Activated T-helper 17 cell treated with anti-CD3 and anti-CD28 coated beads, Interleukin-2, amount 50 U/mL, for 72 hours (primary cell): ENCODE measurements at places on chromosomes 2 and 18. TPM values are rescaled to one million over a fixed set of nuclear protein-coding genes. Genes with fewer than 3 reads are reported as not detected.

The REG1B gene
- total RNA-seq: not detected

GRCh38 chr2:71610671-71611070 lies 157.3 kb downstream of the DYSF start:
- ATAC-seq: no peak

The ADAM17 gene
- 22.7 TPM for total RNA-seq

DNA sequence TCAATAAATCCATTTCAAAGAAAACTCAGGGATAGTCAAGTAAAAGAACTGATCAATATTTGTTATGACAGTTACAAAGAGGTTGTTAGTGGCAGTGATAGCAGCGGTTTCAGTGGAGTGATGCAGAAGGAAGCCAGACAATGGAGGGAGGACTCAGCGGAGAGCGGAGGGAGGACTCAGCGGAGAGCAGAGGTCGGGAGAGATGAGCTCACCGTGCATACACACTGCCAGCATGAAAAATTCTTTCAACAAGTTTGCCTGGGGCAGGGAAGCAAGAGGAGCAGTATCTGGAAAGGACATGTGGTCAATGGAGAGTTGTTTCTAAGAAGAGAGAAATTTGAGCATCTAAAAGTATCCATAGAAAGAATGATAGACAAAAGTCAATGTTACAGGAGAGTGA lies 60.9 kb upstream of the BCL11A start:
- no peak for ATAC-seq

DNA sequence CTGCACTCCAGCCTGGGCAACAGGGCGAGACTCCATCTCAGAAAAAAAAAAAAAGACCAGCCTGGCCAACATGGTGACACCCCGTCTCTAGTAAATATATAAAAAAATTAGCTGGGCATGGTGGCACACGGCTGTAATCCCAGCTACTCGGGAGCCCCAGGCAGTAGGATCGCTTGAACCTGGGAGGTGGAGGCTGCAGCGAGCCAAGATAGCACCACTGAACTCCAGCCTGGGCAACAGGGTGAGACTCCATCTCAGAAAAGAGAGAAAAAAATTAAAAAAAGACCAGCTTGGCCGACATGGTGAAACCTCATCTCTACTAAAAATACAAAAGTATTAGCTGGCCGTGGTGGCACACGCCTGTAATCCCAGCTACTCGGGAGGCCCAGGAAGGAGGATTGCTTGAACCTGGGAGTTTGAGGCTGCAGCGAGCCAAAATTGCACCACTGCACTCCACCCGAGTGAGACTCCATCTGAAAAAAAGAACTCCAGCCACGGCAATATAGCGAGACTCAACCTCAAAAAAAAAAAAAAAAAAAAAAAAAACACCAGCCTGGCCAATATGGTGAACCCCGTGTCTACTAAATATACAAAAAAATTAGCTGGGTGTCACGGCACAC lies 346.1 kb upstream of the PLGLB2 start:
- ATAC-seq: no peak

GRCh38 chr2:44779793-44780192 lies 161.7 kb upstream of the SIX3 start:
- ATAC-seq: no peak

The MTERF4 gene
- 36.4 TPM for total RNA-seq

DNA sequence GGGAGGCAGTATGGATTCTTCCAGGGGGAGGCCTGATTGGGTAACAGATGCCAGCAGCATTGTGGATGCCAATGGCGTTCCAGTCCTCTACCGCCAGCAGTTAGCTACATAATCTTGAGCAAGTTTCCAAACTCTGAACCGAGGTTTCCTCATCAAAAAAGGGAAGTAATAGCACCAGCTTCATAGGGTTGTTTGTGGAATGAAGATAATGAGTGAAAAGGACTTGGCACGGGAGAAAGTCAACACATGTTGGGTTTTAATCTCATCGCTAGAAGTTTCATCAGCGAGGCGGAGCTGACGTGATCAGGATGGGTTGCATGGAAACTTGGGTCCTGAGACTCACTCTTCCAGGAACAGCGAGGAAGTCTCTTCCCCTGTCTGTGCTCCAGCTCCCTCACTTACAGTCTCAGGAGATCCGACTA lies 266.7 kb downstream of the SH3BP4 start:
- ATAC-seq: no peak

The TP53I3 gene
- 2.7 TPM for total RNA-seq

- ATAC-seq: no peak
Observed at GRCh38 chr2:37919631-37920032, 5.5 kb upstream of the RMDN2 start.

The APOB gene
- total RNA-seq: not detected

GRCh38 chr2:170643346-170643745 lies 71.8 kb upstream of the SP5 start:
- no peak for ATAC-seq

The SERPINB4 gene
- total RNA-seq: not detected

The KYNU gene
- not detected for total RNA-seq

The MGAT4A gene
- 79.7 TPM for total RNA-seq

The ASPRV1 gene
- total RNA-seq: 3.4 TPM

- ATAC-seq: no peak
Observed at GRCh38 chr18:77084688-77085035, 47.9 kb downstream of the MBP start.

DNA sequence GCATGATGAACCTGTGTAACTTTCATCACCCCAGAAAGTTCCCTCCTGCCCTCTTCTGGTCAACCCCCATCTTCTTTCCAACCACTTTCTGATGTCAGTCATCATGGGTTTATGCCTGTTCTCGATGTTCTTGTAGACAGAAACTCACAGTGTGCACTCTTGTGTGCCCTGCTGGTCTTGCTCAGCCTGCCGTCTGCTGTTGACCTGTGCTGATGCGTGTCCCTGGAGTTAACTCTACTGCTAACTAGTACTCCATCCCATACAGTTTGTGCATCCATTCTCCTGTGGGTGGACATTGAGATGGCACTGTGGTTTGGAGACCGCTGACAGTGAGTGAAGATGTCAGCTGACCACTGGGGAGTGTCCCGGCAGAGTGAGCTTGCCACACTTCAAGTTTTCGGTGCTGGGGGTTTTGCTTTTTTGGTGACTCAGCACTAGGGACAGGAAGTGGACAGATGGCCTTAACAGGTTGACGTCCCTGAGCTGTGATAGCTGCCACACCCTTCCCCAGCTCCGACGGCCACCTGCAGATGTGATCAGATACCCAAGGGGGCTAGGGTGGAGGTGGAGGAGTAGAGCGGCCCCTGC lies 14.8 kb downstream of the KLHL29 start:
- ATAC-seq: peak; percentile 12

- ATAC-seq: no peak
Observed at GRCh38 chr2:182377467-182377866, 49.4 kb downstream of the PDE1A start.

DNA sequence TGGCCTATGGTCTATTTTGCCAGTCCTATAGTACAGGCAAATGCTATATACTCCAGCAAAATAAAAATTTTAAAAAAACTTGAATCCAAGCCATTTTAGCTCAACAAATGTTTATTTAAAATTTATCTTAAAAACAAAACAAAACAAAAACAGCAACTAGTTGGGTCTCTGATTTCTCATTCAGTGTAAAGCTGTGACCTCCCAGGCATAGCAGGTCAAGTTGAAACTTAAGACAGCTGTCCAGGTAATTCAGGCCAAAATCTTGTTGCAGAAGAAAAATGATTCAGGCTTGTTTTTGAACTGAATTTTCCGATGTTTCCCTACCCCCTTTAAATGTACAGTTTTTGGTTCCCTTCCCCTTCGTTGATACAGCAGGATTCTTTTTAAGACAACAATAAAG lies 58.5 kb downstream of the CABLES1 start:
- ATAC-seq: no peak

The LAMA1 gene
- not detected for total RNA-seq

DNA sequence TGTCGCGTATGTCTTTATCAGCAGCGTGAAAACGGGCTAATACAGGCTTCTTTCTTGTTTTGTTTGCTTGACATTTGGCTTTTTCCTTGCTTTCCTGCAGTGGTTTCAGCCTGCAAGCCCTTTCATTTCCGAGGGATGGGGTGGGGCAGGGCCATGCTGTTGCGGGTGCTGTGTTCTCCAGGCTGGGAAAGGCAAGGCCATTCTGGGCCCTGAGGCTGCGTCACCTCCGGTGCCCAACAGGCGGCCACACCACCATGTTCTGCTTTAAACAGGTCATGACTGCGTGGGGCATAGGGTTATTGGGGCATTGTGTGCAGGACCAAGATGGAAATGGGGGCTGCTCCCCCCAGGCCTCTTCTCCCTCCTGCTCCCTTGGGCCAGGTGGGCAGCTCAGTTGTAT lies 38.6 kb upstream of the PLB1 start:
- ATAC-seq: no peak

DNA sequence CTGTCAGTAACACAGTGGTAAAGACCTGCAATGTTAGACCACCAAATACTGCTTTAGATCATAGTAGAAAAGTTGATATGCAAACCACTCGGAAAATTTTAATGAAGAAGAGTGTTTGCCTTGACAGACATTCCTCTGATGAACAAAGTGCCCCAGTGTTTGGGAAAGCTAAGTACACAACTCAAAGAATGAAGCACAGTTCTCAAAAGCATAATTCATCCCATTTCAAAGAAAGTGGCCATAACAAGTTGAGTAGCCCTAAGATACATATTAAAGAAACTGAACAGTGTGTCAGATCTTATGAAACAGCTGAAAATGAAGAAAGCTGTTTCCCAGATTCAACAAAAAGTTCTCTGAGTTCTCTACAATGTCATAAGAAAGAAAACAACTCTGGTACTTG lies 27.5 kb downstream of the GEN1 start:
- ATAC-seq: no peak

The IL36A gene
- total RNA-seq: not detected

GRCh38 chr18:13568443-13569392 lies 157.6 kb downstream of the FAM210A start:
- ATAC-seq: peak; percentile 81

- ATAC-seq: no peak
Observed at GRCh38 chr2:62208074-62208757, 12.3 kb downstream of the B3GNT2 start.

- no peak for ATAC-seq
Observed at GRCh38 chr2:219521066-219521880, 7.0 kb downstream of the ASIC4 start.

The ALK gene
- total RNA-seq: not detected

GRCh38 chr2:60109744-60110143 lies 443.7 kb downstream of the BCL11A start:
- ATAC-seq: no peak

- ATAC-seq: no peak
Observed at GRCh38 chr2:172065111-172065510, 20.2 kb upstream of the DLX1 start.

- no peak for ATAC-seq
Observed at GRCh38 chr2:235421618-235422017, 72.2 kb upstream of the AGAP1 start.
